ENCODE measurements at places on chromosomes 5 and 9. TPM values are rescaled to one million over a fixed set of nuclear protein-coding genes. Genes with fewer than 3 reads are reported as not detected.

Gene PDGFRB
- total RNA-seq = 39.4 TPM

Gene PCDHGA4
- 5.1 TPM for total RNA-seq

Gene RNF183
- total RNA-seq = not detected

Gene LPAR1
- total RNA-seq = 6.3 TPM

Gene PCDHGA2
- total RNA-seq = 15.1 TPM

Gene CATSPER3
- 0.54 TPM for total RNA-seq

Gene TLE1
- total RNA-seq = 12.2 TPM

Gene CMYA5
- total RNA-seq = 760 TPM

Gene NUDT12
- total RNA-seq = 11.8 TPM

Gene PSD2
- total RNA-seq = not detected

Gene PRUNE2
- total RNA-seq = 2.9 TPM

Gene EEIG1
- total RNA-seq = 24.1 TPM

Gene PCDHB5
- 3.5 TPM for total RNA-seq

Gene FOXD4L3
- total RNA-seq = not detected

Gene RNF224
- total RNA-seq = not detected

Gene EFNA5
- total RNA-seq = 58.4 TPM

Gene ZBTB26
- 3.3 TPM for total RNA-seq

Gene C1QTNF2
- total RNA-seq = 0.88 TPM
